Endodermal cell (in vitro differentiated cells): ENCODE measurements at places on chromosomes 6 and 20.

GRCh38 chr6:15434823-15435380, 189.0 kb downstream of the JARID2 start:
- H3K4me1 ChIP-seq = peaks cover 58% of the 10 kb centered on the region
- peak overlapping the region; percentile 42 for H3K27ac ChIP-seq
- peak overlapping the region; percentile 50 for H3K4me3 ChIP-seq
- H3K27me3 ChIP-seq = no peaks in the 10 kb centered on the region
- DNase-seq = no peak

DNA sequence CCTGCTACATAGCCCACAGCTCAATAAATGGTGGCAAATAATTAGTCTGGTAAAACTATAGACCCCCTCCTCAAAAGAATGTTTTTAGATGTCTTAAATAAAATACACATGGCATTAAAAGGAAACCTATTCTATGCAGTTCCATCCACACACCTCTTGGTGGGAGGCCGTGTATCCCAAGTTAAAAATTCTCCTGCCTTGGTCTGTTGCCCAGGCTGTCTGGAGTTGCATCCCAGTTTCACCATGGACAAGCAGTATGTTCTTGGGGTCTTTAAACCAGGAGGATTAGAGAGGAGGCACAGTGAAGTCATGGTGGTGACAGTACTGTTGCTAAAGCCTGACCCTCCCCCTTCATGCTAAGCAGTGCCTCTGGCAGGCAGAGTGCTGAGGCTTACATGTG, 95.5 kb downstream of the SULF2 start:
- peaks cover 69% of the 10 kb centered on the region for H3K36me3 ChIP-seq
- H3K27me3 ChIP-seq = no peaks in the 10 kb centered on the region
- H3K27ac ChIP-seq = no peak overlapping the region

DNA sequence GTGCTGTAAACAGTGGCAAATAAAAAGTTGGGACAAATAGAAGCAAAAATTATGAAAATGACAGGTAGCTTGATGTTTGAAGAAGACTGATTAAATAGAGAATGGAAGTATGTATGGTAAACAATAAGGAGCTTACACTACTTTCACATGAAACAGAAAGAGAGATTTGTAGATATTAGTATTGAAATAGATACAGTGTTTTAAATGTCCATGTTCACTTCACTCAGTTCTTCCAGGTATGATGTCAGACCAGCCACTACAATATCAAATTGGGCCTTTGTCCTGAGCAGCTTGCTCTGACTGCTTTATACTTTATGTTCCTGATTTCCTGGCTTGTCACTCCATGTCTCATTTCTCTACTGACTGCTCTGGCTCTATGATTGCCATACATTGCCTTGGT, 107.5 kb downstream of the CENPW start:
- no peaks in the 10 kb centered on the region for H3K4me1 ChIP-seq
- no peaks in the 10 kb centered on the region for H3K27me3 ChIP-seq
- H3K4me3 ChIP-seq = no peak overlapping the region
- no peak for DNase-seq

DNA sequence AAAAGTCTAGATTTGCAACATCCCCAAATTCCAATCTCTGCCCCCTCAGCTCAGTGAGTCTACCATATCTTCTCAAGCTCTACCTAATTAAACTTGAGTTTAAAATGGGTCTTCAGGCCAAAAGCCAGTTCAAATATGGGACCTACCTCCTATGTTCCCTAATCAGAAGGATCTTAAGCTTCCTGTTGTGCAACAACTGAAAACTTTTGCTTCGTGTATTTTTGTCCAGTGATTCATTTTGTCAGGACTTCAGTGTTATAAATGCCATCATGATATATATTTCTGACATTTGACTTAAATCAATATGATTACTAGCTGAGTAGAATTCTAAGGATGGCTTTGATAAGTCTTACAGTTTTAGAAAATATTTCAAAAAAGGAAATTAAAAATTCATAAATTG, 622.6 kb upstream of the PTCHD4 start:
- H3K36me3 ChIP-seq = no peaks in the 10 kb centered on the region
- no peaks in the 10 kb centered on the region for H3K4me1 ChIP-seq
- H3K27me3 ChIP-seq = no peaks in the 10 kb centered on the region
- no peak overlapping the region for H3K27ac ChIP-seq

DNA sequence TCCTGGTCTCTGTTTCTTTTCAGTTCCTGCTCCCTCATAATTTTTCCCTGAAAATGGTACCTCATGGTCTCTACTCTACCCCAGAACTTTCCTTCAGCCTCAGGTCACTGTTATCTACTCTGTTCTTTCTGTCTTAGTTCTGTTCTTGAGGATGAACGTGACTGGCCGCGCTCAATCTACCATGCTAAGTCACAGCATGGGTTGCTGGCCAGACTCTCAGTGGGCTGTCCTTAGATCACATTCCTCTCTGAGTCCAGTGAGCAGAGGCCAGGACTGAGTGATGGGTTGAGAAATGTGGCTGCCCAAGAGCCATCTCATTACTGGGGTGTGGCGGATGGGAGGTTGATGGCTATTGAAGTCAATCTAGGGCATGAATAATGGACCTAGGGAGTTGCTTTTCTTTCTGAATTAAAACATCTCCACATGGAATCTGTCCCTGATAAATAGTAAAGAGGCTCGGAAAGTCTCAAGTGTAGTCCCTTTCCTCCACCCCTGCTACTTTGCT, 164.0 kb upstream of the DTNBP1 start:
- peaks cover 4% of the 10 kb centered on the region for H3K4me1 ChIP-seq
- no peak overlapping the region for H3K4me3 ChIP-seq
- H3K27ac ChIP-seq = no peak overlapping the region
- no peaks in the 10 kb centered on the region for H3K36me3 ChIP-seq

- DNase-seq = no peak
- no peak overlapping the region for H3K27ac ChIP-seq
- peak overlapping the region; percentile 83 for H3K4me3 ChIP-seq
- H3K27me3 ChIP-seq = no peaks in the 10 kb centered on the region
- no peaks in the 10 kb centered on the region for H3K4me1 ChIP-seq
Observed at GRCh38 chr6:116369964-116370759, 585 bp upstream of the DSE start.

DNA sequence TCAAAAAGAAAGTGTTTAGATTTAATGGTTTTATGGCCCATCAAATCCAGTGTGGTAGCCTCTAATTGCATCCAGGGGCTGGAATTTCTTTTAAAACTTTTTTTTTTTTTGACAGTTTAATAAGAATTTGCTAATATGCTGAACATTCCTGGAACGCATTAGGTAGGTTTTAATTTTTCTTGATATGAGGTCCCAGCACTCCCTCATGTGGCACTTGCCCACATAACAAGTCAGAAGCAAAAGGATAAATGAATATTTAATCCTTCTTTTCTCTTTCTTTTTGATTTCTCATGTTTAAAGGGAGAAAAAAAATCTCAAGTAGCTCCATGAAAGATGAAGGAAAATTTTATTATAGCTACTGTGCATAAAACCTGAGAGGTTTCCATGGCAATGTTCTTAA, 13.5 kb downstream of the HAO1 start:
- no peak overlapping the region for H3K27ac ChIP-seq
- no peaks in the 10 kb centered on the region for H3K27me3 ChIP-seq
- no peak overlapping the region for H3K4me3 ChIP-seq
- H3K4me1 ChIP-seq = peaks cover 3% of the 10 kb centered on the region
- no peak for DNase-seq

GRCh38 chr6:23339268-23339667, 769.9 kb downstream of the HDGFL1 start:
- H3K36me3 ChIP-seq = no peaks in the 10 kb centered on the region
- H3K27ac ChIP-seq = no peak overlapping the region
- peak; percentile 53 for DNase-seq
- H3K4me1 ChIP-seq = peaks cover 5% of the 10 kb centered on the region
- no peaks in the 10 kb centered on the region for H3K27me3 ChIP-seq

DNA sequence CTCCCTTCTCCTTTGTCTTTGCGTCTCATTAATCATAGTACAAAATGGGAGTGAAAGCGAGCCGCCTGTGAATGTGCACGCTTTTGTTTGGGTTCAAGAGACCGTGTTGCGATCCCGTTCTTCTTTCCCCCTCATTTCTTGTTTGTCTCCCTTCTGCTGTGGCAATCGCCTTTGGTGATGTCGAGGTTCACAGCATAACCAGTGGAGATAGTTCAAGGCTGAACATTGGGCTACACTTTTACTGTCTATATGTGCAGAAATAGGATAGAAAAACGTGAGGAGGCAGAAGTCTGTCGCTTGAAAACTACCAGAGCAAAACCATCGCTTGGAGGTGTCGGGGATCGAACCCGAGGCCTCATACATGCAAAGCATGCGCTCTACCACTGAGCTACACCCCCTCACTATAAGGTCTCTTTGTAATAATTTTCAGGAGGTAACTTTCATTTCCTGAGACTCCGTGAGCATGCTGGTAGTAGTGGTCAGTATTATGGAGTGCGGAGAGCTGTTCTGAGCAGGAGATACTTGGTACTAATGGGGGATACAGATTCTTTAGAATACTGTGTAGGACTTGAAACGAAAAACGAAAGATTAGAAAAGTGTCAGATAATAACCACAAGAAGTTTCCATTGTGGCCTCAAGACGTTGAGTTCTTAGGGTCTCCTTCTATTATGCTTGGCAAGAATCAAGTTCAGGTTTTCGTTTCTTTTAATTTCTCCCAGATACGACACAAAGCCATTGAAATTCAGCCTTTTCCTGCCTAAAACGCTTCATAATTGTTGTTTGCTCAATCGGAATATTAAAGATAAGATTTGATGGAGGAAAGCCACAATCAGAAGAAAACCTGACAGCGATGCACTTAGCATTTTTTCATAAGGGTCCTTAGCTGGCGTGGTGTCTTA, 106.6 kb downstream of the TRIM27 start:
- H3K27me3 ChIP-seq = peaks cover 95% of the 10 kb centered on the region
- no peak overlapping the region for H3K27ac ChIP-seq
- peak; percentile 87 for DNase-seq
- H3K4me3 ChIP-seq = peak overlapping the region; percentile 82
- no peaks in the 10 kb centered on the region for H3K36me3 ChIP-seq

DNA sequence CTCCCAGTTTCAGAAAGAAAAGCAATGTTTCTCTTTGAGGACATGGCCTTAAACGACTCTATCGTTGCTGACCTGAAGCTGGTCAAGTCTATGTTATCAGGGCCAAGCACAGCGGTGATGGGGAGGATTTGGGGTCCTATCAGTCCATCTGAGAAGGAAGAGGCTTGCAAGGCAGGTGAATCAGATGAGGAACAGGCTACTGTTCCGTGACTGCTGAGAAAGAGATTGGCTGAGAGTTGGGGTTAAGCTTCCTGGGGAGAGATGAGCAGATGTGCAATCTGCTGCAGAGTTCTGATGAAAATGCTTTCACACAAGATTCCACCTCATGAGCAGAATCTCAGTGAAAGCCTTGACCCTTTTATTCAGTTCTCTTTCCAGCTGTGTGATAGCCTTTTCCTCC, 168.3 kb upstream of the STMND1 start:
- no peak for DNase-seq
- no peak overlapping the region for H3K4me3 ChIP-seq
- no peaks in the 10 kb centered on the region for H3K4me1 ChIP-seq
- H3K36me3 ChIP-seq = no peaks in the 10 kb centered on the region
- no peak overlapping the region for H3K27ac ChIP-seq
- no peaks in the 10 kb centered on the region for H3K27me3 ChIP-seq

DNA sequence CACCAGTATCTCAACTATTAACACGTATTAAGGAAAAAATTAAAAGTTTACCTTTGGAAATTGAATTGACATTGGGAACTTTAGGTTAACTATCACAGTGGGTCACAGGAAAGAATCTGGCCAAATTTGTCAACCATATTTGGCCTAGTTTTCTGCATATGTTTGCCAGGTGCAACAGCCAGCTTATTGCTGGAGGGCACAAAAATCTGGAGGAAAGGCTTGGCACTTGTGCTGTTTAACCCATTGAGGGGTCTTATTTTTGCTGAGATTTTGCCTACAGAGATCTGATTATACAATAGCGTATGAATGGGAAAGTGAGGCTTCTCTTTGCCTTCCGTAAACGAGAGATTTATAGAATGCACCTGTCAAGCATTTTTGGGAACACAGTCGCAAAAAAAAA, 190.4 kb downstream of the PRL start:
- peaks cover 52% of the 10 kb centered on the region for H3K36me3 ChIP-seq
- no peak for DNase-seq
- H3K4me3 ChIP-seq = no peak overlapping the region
- H3K4me1 ChIP-seq = no peaks in the 10 kb centered on the region

- H3K27ac ChIP-seq = no peak overlapping the region
- H3K4me3 ChIP-seq = peak overlapping the region; percentile 75
- no peaks in the 10 kb centered on the region for H3K4me1 ChIP-seq
- peaks cover 78% of the 10 kb centered on the region for H3K27me3 ChIP-seq
Observed at GRCh38 chr6:71887006-71887743, 825 bp downstream of the RIMS1 start.
